Neural progenitor cell (in vitro differentiated cells): ENCODE measurements at places on chromosomes 12 and 14.
A peak's percentile ranks its signal among the peaks of the same experiment; 100 is the strongest.

DNA sequence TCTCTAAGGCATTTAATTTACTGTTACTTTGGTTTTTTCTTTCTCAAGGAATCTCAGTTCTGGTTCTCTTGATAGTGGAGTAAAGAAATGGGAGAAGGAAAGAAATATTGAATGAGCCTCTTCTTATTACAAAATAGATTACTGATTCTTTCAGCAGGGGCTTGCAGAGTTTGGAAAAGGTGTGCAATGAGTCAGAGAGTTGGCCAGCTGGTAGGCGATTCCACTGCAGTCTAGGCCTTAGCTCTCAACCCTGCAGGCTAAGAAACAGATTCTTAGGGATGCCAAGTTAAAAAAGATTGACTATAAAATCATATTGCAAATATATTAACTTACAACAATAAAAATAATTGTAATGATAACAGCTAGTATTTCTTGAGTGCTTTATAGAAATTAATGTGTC lies 25.8 kb downstream of the NR1H4 start:
- no peak for DNase-seq

DNA sequence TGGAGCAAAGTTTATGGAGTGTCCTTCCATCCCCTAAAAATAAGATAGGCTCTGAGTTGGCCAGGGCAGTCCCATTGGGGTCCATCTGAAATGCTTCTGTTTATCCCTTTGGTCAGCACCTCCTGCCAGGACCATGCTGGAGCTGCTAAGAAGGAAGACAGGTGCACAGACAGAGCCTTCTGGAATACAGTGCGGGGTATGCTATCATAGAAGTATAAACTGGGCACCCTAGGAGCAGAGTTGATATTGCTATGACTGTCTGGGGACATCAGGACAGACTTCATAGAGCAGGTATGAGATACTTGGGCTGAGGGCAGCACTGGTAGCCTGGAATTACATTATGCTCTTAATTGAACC lies 170.4 kb upstream of the HIF1A start:
- DNase-seq, result no peak

DNA sequence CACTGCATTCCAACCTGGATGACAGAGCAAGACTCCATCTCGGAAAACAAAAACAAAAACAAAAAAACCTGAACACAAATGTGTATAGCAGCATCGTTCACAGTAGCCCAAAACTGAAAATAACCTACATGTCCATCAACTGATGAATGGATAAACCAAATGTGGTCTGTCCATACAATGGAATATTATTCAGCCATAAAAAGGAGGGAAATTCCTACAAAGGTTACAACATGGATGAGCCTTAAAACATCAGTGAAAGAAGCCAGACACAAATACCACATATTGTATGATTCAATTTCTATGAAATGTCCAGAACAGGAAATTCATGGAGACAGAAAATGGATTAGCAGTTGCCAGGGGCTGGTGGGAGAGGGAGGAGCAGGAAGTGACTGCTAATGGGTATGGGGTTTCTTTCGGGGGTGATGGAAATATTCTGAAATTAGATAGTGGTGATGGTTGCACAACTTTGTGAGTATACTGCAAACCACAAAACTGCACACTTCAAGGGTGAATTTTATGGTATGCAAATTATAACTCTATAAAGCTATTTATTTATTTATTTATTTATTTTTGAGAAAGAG lies 4.0 kb downstream of the MYL2 start:
- DNase-seq, result no peak

- DNase-seq, result no peak
Measured at GRCh38 chr12:78164154-78164553, 333.5 kb downstream of the NAV3 start.

- no peak for DNase-seq
Measured at GRCh38 chr12:74988156-74988555, 221.5 kb downstream of the KCNC2 start.

DNA sequence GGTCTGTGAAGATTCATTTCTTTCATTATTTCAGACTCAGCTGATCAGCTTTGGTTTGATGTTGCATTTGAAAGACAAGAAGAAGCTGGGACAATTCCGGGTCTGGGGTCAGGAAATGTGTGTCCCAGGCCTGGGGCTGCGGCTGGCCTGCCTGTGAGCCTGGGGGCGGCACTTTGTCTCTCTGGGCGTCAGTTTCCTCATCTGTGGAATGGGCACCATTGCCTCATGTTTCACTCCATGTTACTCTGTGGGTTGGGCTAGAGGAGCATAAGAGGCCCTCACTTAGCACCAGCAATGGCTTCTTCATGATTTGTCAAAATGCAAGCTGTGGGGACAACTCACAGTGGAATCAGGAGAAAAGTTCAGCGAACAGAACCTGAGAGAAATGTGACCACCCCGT lies 570.1 kb downstream of the VRK1 start:
- no peak for DNase-seq

- DNase-seq, result no peak
Measured at GRCh38 chr12:21676776-21677175, 19.1 kb upstream of the LDHB start.

DNA sequence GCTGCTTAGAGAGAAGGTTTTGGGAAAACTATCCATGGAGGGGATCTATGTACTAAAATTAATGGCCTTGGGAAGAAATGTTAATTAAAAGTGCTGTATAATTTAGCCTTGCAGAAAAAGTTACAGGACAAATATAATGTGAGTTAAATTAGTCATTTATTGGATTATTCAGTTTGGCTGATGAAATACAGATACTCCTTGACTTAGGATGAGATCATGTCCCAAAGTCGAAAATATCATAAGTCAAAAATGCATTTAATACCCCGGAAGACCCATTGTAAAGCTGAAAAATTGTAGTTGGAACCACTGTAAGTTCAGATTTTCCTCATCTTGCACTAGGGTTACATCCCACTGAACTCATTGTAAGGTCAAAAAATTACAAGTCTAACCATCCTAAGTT lies 9.7 kb downstream of the RTRAF start:
- no peak for DNase-seq

DNA sequence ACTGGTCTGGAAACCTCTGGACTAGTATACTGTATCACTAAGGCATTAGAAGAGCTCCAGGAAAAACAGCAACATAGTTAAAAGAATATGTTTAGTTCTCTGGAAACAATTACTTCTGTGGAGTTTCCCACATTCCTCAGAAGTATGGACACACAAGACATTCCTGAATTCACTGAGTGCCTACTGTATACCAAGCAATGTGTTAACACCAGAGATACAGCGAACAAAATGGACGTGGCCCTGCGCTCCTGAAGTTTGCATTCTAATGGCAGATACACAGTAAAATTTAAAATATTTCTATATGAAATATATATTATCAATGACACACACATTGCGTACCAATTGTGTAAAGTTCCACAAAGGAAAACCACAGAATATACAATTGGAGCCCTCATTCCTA lies 1.1 kb downstream of the ANGEL1 start:
- peak; percentile 15 for DNase-seq

DNA sequence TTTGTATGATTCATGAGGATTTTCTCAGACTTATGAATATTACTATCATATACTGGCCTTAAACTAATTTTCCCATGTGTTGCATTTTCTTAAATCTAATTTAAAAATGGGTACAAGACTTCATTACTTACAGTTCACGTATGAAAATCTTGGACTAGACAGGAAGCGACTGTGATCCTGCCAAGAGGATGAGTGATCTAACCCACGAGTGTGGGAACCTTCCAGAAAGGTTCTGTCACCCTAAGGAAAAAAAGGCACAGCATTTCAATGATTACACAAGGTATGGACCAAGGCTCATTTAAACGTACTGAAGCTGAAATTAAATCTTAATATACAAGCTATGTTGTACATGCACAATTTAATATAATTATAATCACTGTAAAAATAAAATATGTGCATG lies 293.5 kb upstream of the DIO2 start:
- no peak for DNase-seq

- DNase-seq, result no peak
Measured at GRCh38 chr12:13562915-13563742, 366.6 kb downstream of the EMP1 start.

GRCh38 chr14:99524091-99524661 lies 43.0 kb downstream of the CCNK start:
- no peak for DNase-seq

DNA sequence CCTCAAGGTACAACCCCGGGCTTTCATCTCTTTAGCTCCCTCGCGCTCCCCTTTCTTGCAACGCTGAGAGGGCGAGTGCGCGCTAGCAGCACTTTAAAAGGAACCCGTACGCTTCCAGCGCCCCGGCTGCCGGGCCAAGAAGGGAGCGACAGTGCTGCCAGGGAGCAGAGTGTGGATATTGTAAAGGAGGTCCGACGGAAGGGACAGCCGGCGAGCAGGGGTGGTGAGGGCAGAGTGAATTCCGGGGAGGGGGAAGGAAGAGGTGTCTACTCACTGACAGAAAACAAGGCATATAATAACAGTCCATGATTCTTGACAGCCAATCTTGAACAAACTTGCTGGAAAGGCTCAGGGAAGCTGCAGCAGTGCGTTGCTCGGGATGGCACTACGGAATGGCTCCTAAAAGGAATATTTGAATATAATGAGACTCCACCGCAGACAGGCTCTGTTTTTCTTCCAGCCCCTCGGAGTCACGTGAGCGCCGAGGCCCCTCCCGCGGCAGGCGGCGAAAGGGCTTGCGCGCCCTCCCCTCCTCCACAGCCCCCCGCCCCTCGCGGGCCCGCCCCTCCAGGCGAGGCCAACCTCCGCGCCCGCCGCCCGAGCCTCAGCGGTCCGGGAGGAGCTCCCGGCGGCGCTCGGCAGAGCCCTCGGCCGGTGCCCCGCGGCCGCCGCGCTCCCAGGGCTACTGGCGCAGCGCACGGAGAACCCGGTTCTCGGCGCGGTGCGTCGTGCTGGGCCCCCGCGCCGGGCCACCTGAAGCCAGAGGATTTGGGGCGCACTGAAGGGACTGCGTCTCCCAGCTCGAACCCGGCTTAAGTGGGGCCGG lies 3.4 kb downstream of the BMP4 start:
- DNase-seq, result peak; percentile 93

DNA sequence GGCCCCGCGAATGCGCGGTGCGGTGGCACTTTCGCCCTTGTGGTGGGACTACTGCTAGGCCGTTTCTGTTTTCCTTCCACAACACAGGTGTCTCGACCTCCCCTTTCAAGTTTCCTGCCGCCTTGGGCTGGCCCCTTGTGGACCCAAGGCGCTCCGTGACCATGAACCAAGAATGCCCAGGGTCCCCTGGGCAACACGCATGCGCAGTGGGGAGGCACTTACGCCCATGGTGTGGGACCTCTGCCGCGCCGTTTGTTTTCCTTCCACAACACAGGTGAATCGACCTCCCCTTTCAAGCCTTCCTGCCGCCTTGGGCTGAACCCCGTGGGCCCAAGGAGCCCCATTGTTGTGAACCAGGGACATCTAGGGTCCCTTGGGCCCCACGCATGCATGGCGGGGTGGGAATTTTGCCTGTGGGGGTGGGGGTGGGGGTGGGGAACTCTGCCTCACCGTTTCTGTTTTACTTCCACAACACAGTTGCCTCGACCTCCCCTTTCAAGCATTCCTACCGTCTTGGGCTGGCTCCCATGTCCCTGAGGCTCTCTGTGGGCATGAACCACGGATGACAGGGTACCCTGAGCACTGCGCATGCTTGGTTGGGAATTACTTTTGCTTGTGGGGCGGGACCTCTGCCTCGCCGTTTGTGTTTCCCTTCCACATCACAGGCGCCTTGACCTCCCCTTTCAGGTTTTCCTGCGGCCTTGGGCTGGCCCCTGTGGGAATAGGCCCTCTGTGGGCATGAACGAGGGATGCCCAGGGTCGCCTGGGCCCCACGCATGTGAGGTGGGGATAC lies 355.1 kb downstream of the ALG10 start:
- no peak for DNase-seq

GRCh38 chr12:110590059-110590458 lies 6.9 kb upstream of the PPTC7 start:
- no peak for DNase-seq

- DNase-seq, result no peak
Measured at GRCh38 chr14:20746566-20746965, 879 bp downstream of the EDDM3A start.

- DNase-seq, result no peak
Measured at GRCh38 chr14:105845725-105846309, 319.4 kb downstream of the TMEM121 start.

DNA sequence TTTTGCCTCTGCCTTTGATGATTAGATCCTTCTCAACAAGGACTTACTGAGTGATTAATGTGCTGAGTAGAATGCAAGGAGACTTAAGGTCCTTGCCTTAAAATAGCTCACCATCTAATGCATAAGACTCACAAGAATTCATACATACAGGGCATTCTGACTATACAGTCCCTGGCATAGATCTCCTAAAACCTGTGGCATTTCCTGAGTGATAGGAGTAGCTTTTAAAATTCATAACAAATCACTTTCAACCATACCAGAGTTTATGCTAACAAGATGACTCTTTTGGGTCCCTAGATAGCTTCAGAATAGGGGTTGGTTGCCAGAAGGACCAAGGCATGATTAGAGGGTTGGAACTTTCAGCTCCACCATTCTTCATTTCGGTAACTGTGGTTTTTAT lies 48.8 kb downstream of the STXBP6 start:
- DNase-seq, result no peak

DNA sequence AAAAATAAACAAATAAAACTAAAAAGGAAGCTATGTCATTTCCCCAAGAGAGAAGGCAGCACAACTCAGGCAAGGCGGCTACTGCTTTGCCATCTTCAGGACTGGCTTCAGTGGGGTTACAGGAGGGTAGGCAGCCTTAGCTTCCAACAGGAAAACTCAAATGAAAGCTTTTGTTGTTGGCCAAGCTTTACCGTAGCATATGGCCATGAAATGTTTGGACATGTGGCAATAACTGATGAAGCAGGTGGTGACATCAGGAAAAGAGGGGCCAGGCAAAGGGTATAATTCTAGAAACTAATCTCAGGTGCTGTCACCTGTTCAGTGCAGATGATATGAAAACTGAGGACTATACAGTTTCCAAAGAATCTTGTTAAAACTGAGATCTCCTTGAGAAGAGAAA lies 22.8 kb upstream of the NPFF start:
- no peak for DNase-seq

GRCh38 chr14:69199786-69200185 lies 8.5 kb downstream of the EXD2 start:
- no peak for DNase-seq

DNA sequence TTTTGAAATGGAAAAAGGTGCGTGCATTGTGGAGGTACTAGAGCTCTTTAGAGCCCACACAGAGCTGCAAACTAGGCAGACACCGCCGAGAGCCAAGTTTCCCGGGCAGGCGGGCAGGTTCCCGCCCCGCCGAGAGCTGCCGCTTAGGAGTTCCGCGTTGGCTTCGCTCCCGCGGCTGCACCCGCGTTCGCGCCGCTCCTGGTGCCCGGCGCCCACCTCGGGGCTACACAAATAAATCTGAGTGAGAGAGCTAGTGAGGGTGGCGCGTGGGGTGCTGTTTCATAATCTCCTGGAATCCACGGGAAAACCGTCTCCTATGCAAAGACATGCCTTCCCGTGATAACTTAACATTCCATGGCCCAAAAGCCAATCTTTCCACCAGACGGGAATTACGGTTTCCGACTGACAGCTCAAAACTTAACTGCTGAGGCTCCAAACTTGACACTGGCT lies 645 bp downstream of the KITLG start:
- DNase-seq, result peak; percentile 49

- no peak for DNase-seq
Measured at GRCh38 chr12:98060411-98060810, 455.0 kb upstream of the TMPO start.

- DNase-seq, result peak; percentile 43
Measured at GRCh38 chr14:26143057-26143456, 454.8 kb downstream of the NOVA1 start.

GRCh38 chr14:75264036-75264435 lies 14.6 kb upstream of the FOS start:
- DNase-seq, result no peak

- no peak for DNase-seq
Measured at GRCh38 chr14:31703056-31703455, 141.9 kb downstream of the NUBPL start.
